Mesenteric fat pad (tissue), 1 donor: ENCODE measurements at places on chromosomes 5 and 9. TPM values are rescaled to one million over a fixed set of nuclear protein-coding genes. Genes with fewer than 3 reads are reported as not detected.

Gene C5orf58
- not detected for total RNA-seq

Gene LEAP2
- 1.2 TPM for total RNA-seq

Gene DNAJC25
- 7.5 TPM for total RNA-seq

Gene LCN2
- total RNA-seq = 0.64 TPM

Gene IL31RA
- total RNA-seq = not detected

Gene KIAA0825
- 3.8 TPM for total RNA-seq

Gene PCDHGB3
- total RNA-seq = 2.7 TPM

Gene BTNL3
- total RNA-seq = 0.29 TPM

Gene GARIN3
- total RNA-seq = not detected

Gene MCCC2
- total RNA-seq = 48.6 TPM

Gene SOWAHA
- not detected for total RNA-seq

Gene CCNJL
- total RNA-seq = 0.80 TPM

Gene SEMA5A
- 7.9 TPM for total RNA-seq

Gene EQTN
- total RNA-seq = not detected

Gene ANKDD1B
- 0.64 TPM for total RNA-seq

Gene TGFBI
- total RNA-seq = 254 TPM

Gene SELENOP
- total RNA-seq = 807 TPM

Gene TTC33
- 7.9 TPM for total RNA-seq

Gene F2RL1
- 1.9 TPM for total RNA-seq

Gene GPRIN1
- total RNA-seq = 1.3 TPM

Gene NUTM2F
- not detected for total RNA-seq

Gene GAS1
- 91.5 TPM for total RNA-seq

Gene GPR21
- 2.0 TPM for total RNA-seq

Gene IL7R
- 5.2 TPM for total RNA-seq

Gene CA9
- total RNA-seq = not detected

Gene OR1Q1
- total RNA-seq = not detected

Gene EIF4E1B
- total RNA-seq = not detected
